ENCODE measurements at places on chromosomes 2 and 18.

DNA sequence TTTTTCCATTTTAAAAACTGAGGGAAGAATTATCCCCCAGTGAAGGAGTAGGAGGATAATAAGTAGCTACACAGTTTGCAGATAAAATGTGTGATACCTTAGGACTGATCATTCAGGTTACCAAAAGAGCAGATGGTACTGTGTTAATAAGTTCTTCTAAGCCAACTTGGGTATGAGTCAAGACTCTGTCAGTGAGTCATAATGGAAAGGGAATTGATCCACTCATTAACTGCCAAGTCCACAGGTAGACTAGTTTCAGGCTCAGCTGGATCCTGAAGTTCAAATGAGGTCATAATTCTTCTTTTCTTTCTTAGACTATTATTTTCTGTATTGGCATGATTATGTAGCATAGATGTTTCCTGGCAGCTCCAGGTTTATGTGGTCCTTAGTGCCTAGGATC lies 142.4 kb upstream of the ALPP start:
- DNase-seq = no peak

- no peak for DNase-seq
These were observed 1.2 kb upstream of the EMX1 start for GRCh38 chr2:72915907-72916742.

DNA sequence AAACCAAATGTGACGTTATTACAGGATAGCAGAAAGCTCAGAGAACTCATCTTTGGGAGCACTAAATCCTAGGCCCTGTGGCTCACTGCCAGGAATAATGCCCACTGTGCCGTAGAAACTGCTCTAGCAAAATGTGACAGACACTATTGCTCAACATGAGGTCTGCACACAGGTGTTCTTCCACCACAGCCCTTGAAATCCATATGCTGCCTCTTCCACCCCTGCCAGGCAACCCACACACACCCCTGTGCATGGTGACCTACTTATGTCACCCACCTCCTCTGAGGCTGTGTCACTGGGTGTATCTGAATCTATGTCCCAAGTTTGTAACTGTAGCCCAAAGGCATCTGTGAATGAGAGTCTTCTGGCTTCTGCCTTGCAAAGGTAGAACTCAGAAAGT lies 66.1 kb upstream of the MBOAT2 start:
- no peak for DNase-seq

GRCh38 chr2:32825291-32825712 lies 121.5 kb upstream of the LTBP1 start:
- no peak for DNase-seq

- DNase-seq = no peak
These were observed 23.7 kb downstream of the CUL3 start for GRCh38 chr2:224561234-224562005.

GRCh38 chr2:144224472-144224871 lies 295.4 kb downstream of the ZEB2 start:
- DNase-seq = no peak

DNA sequence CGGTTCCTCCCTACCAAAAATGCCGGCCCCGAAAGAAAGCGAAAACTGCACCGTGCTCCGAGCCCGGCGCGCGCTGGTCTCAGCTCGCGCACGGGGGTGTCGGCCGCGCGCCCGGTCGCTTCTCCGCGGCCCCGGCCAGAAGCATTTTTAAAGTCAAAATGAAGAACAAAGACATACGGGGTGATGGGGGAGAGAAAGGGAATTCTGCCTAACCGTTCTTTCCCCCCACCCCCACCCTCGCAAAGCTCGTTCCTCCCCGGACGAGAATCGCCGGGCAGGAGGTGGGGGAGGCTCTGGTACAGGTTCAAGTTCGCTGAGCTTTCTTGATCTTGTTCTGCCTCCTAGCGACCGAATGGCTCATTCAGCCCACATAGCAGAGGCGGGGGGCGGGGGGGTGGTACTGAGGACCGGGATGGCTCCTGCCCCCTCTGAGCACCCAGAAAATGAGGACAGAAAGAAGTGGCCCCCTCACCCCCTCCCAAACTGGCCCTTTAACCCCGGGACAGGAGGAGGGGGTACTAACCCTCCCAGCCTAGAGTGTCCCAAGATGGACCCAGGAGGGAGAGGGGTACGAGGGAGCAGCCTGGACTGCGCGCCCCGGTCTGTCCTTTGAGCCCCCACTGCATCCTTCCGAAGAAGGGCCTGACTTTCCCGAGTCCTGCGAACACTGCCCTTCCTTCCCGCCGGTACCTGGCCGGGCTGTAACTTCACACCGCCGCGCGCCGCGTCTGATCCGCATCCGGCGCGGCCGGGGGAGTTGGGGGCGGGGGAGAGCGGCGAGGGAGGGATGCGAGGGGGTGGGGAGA lies 3.1 kb downstream of the BCL11A start:
- no peak for DNase-seq

- no peak for DNase-seq
These were observed 442.1 kb upstream of the DCC start for GRCh38 chr18:51897884-51898283.

GRCh38 chr2:62883629-62884028 lies 167.0 kb upstream of the OTX1 start:
- no peak for DNase-seq

- DNase-seq = no peak
These were observed 94.8 kb downstream of the ZNF407 start for GRCh38 chr18:74692367-74693013.

DNA sequence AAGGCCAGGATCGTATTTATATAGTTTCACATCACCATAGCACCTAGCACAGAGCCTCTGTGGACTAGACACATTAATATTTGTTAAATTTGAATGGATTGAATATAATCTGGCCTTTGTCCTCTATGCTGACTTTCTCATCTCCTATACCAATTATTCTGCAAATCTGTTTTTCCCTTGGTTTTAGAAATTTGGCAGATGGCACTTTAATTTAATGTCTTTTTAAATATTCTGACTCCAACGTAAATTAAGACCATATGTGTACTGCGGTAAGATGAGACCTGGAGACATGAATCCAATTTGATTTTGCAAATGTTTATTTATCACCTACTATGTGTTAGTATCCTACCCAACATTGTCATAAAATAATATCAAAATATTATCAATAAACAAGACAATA lies 1281.9 kb upstream of the PIK3C3 start:
- no peak for DNase-seq

DNA sequence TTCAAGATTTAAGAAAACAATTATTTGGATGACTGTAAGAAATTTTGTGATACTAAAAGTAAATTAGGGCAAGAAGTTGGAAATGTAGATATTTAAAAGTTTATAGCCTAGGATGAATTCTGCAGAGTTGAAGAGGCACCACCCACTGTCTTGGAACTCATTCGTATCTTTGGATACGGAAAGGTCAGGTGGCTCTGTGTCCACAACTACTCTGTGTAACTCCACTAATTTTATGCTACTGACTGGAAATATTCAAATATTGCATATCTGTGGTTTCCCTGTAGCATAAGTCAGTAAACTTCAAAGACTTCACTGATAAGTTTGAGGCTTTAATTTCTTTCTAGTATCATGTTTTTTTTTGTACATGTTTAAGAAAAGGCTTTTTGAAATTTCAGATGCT lies 156.9 kb upstream of the RPRM start:
- DNase-seq = no peak

GRCh38 chr2:236705295-236706105 lies 135.9 kb downstream of the ACKR3 start:
- no peak for DNase-seq

DNA sequence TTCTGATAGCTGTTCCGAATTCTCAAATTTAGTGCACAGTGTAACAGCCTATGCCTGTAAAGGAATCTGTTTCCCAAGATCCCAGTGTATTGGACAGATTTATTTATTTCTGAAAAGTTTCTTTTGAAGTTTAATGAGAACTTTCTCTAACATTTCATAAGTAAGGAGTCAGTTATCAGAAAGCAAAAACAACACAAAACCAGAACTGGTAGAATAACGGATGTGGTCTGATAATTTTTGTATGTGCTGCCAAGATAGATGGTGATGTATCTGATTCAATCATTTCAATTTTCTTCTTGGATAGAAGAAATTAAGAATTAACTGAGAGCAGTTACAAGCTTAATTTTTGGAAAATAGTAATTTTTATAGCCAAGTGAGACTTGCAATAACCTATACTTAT lies 374.3 kb downstream of the SOCS6 start:
- no peak for DNase-seq

GRCh38 chr2:189232759-189233406 lies 53.3 kb upstream of the COL5A2 start:
- no peak for DNase-seq

DNA sequence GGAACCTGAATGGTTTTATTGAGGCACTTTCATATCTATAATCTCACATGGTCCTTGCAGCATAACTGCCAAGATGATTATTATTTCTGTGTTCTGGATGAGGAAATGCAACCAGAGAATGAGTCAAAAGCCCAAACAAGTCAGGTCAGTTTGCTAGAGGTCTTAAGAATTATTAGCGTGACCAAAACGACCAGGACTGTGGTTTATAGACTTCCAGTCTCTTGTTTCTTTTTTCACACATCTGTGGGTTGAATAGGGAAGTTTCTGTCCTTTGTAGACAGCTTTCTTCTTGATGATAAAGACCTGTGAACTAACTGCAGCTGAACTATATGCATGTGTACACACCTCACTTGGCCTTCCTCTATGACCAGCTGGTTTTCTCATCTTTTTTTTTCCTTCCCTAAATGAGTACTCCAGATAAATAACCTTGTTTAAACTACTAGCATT lies 13.9 kb downstream of the ADAM23 start:
- no peak for DNase-seq

- DNase-seq = no peak
These were observed 111.8 kb downstream of the RAB3GAP1 start for GRCh38 chr2:135163901-135164300.

DNA sequence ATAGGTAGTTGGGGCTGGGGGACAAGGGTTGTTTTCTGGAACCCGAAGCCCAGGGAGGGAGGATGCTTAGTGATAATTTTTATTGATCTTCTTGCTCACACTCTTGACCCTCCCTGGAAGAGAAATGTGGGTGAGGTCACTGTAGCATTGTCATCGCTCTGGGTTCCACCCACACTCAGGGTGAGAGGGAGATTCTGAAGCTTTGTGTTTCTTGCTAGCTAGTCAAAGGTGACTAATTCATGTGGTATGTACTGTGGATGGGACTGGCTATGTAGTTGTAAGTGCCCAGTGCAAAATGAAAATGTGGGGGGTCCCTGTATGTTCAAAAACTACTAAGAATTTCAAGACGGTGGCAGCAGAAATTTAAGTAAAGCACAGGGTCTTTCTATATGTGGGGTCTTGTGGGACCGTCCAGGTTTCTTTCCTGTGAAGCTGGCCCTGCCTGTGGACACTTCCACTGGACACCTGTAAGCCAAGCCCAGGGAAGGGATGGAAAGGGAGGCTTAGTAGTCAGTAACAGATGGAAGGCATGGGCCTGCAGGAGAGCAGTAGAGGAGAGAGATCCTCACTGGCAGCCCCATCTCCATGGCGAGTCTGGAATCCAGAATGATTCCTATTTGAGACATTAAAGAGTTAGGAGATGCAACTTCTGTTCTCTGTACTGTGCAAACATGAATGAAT lies 35.0 kb downstream of the TSN start:
- no peak for DNase-seq
